ENCODE measurements at places on chromosomes 6 and 20. TPM values are rescaled to one million over a fixed set of nuclear protein-coding genes. Genes with fewer than 3 reads are reported as not detected.

Gene CRISP3
- not detected for total RNA-seq

DNA sequence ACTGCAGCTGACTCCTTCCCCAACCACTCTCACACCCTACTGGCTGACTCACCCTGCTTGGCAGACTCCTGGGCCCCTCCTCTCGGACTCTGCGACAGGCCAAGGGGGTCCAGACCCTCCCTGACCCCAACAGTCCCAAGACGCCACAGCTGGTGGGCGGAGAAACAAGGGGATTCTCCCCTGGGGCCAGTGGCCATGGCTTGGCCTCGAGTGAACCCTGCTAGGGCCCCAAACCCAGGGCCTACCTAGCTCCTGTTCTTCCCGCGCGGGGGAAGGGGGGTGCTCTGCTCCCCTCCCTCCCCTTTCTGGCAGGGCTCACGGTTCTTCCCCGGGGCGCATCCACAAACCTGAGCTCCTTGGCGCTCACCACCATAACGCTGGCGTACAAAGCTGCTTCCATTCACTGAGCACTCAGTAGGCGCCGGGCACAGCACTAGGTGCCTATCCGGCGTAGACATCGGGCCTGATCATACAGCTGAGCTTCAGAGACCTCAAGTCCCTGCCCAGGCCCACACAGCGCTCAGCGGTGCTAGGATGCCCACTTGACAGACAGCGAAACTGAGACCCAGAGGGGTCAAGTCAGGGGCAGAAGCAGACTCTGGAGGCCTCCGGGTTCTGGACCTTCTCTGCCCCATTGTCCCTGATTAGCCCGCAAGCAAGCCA, 597 bp downstream of the ADA start:
- peaks cover 15% of the 10 kb centered on the region for H3K36me3 ChIP-seq
- H3K27me3 ChIP-seq: no peaks in the 10 kb centered on the region

GRCh38 chr6:113526553-113526952, 330.6 kb upstream of the MARCKS start:
- DNase-seq: no peak

Gene RAB5IF
- 112 TPM for total RNA-seq

- no peak overlapping the region for H3K27ac ChIP-seq
- H3K4me1 ChIP-seq: peaks cover 22% of the 10 kb centered on the region
- no peak for DNase-seq
- H3K27me3 ChIP-seq: peaks cover 36% of the 10 kb centered on the region
- no peak overlapping the region for H3K4me3 ChIP-seq
- H3K36me3 ChIP-seq: peaks cover 2% of the 10 kb centered on the region
These were observed 155.5 kb downstream of the ESR1 start for GRCh38 chr6:151963001-151963400.

GRCh38 chr6:17527076-17527475, 73.0 kb upstream of the FAM8A1 start:
- peaks cover 2% of the 10 kb centered on the region for H3K27me3 ChIP-seq
- DNase-seq: no peak
- no peak overlapping the region for H3K27ac ChIP-seq
- no peak overlapping the region for H3K4me3 ChIP-seq
- no peaks in the 10 kb centered on the region for H3K4me1 ChIP-seq
- no peaks in the 10 kb centered on the region for H3K36me3 ChIP-seq

GRCh38 chr6:104527761-104528415, 331.8 kb downstream of the HACE1 start:
- H3K4me3 ChIP-seq: no peak overlapping the region
- H3K27me3 ChIP-seq: peaks cover 10% of the 10 kb centered on the region
- no peaks in the 10 kb centered on the region for H3K36me3 ChIP-seq
- no peak for DNase-seq

- no peak overlapping the region for H3K4me3 ChIP-seq
- no peaks in the 10 kb centered on the region for H3K36me3 ChIP-seq
- H3K4me1 ChIP-seq: no peaks in the 10 kb centered on the region
- H3K27me3 ChIP-seq: peaks cover 8% of the 10 kb centered on the region
These were observed 61.8 kb upstream of the PLEKHG1 start for GRCh38 chr6:150537893-150538292.

DNA sequence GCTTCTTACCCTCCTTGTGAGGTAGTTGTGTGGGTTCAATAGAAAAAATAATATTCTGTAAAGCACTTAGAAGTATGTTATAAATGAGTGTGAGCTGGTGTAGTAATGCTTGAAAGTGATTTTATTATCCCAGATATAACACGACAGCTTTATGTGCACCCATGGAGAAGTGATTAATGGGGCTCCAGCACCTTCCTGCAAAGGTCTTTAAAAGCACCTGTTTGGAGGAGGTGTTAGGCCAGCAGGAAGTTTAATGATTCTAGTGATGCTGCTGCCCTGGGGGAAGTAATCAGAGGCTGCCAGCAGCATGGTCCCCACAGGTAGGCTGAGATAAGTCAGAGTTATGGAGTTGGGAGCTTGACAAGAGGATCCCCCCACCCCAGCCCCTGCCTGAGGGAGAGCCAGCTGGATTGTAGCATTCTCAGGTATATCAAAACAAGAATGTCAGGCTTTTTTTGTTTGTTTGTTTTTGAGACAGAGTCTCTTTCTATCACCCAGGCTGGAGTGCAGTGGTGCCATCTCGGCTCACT, 166.3 kb downstream of the PHACTR1 start:
- peaks cover 6% of the 10 kb centered on the region for H3K27me3 ChIP-seq
- no peaks in the 10 kb centered on the region for H3K36me3 ChIP-seq
- H3K27ac ChIP-seq: no peak overlapping the region
- no peak for DNase-seq
- no peaks in the 10 kb centered on the region for H3K4me1 ChIP-seq

Gene FOXF2
- total RNA-seq: not detected

DNA sequence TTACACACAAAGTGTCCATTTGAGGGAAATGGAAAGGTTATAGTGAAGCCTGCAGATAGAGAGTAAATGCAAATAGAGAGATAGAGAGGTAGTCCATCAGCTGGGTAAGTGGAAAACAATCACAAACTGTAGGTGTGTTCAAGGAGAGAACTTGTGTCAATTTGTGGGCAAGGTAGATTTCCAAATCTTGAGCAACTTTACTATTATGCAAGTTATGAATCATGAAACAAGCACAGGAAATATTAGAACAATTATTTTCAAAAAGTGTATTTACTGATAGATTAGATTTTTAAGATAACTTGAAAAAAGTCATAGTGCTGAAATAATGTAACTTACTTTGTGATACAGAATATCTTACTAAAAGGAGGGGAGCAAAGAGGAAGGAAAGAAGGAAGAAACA, 792.9 kb downstream of the EYS start:
- H3K36me3 ChIP-seq: no peaks in the 10 kb centered on the region
- no peaks in the 10 kb centered on the region for H3K4me1 ChIP-seq
- no peak for DNase-seq
- H3K27me3 ChIP-seq: no peaks in the 10 kb centered on the region
- H3K4me3 ChIP-seq: no peak overlapping the region

Gene GABRR1
- not detected for total RNA-seq

Gene C20orf204
- total RNA-seq: 6.1 TPM

- no peaks in the 10 kb centered on the region for H3K27me3 ChIP-seq
These were observed 307.9 kb upstream of the SLC35B3 start for GRCh38 chr6:8743170-8743745.

- H3K27me3 ChIP-seq: no peaks in the 10 kb centered on the region
- no peak for DNase-seq
- H3K36me3 ChIP-seq: peaks cover 21% of the 10 kb centered on the region
- no peak overlapping the region for H3K27ac ChIP-seq
- H3K4me3 ChIP-seq: no peak overlapping the region
- peaks cover 6% of the 10 kb centered on the region for H3K4me1 ChIP-seq
These were observed 41.4 kb downstream of the MCM8 start for GRCh38 chr20:5991623-5992441.

DNA sequence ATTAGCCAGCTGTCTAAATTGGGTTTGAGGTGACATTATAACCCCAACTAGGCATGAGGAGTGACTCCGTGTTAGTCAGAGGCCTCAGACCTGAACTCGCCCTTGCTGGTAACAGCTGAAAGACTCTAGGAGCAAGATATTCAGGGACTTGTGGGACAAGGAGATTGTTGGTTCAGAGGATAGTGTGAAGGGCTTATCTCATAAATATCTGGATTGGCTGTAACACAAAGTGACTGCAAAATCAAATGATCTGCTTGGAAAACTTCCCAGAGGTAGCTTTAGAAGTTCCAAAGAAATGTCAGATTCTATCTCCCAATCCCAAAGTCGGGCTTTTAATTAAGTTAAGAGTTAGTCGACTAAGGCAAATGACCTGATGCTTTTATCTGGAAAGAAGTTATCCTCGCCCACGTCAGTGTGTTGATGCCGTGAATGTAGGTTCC, 72.4 kb downstream of the TULP4 start:
- H3K4me1 ChIP-seq: no peaks in the 10 kb centered on the region
- no peak overlapping the region for H3K4me3 ChIP-seq
- H3K27ac ChIP-seq: no peak overlapping the region
- H3K27me3 ChIP-seq: peaks cover 3% of the 10 kb centered on the region
- H3K36me3 ChIP-seq: no peaks in the 10 kb centered on the region

- peaks cover 27% of the 10 kb centered on the region for H3K4me1 ChIP-seq
- H3K27ac ChIP-seq: peak overlapping the region; percentile 64
- H3K36me3 ChIP-seq: peaks cover 24% of the 10 kb centered on the region
- H3K4me3 ChIP-seq: peak overlapping the region; percentile 63
- no peaks in the 10 kb centered on the region for H3K27me3 ChIP-seq
These were observed 43.4 kb downstream of the RALY start for GRCh38 chr20:34037121-34037520.

Gene CAGE1
- total RNA-seq: 0.13 TPM
